ENCODE measurements at places on chromosomes 4 and X. TPM values are rescaled to one million over a fixed set of nuclear protein-coding genes. Genes with fewer than 3 reads are reported as not detected.

DNA sequence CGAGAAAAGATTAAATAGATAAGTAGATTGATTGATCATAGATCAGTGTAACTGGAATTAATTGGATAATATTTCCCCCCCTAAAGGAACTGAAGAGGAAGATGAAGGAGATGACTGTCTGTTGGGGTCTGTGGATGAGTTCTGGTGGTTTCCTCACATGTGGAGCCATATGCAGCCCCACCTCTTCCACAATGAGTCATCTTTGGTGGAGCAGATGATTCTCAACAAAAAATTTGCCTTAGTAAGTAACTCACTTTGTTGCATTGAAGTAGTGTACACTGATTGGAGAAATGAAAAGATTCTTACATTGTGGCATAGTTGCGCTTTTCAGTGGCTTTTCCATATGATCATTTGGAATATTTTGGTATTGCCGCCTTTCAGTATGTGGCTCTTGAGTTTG, 80.4 kb downstream of the NDST3 start:
- no peaks in the 10 kb centered on the region for H3K27me3 ChIP-seq
- no peaks in the 10 kb centered on the region for H3K4me1 ChIP-seq
- DNase-seq = no peak
- no peaks in the 10 kb centered on the region for H3K36me3 ChIP-seq
- H3K4me3 ChIP-seq = no peak overlapping the region
- no peak overlapping the region for H3K27ac ChIP-seq

Gene SOX3
- not detected for polyA plus RNA-seq

Gene GABRA4
- polyA plus RNA-seq = not detected

- H3K4me1 ChIP-seq = no peaks in the 10 kb centered on the region
- no peak overlapping the region for H3K4me3 ChIP-seq
- H3K27ac ChIP-seq = no peak overlapping the region
Measured at GRCh38 chr4:65789805-65790204, 119.5 kb upstream of the EPHA5 start.

DNA sequence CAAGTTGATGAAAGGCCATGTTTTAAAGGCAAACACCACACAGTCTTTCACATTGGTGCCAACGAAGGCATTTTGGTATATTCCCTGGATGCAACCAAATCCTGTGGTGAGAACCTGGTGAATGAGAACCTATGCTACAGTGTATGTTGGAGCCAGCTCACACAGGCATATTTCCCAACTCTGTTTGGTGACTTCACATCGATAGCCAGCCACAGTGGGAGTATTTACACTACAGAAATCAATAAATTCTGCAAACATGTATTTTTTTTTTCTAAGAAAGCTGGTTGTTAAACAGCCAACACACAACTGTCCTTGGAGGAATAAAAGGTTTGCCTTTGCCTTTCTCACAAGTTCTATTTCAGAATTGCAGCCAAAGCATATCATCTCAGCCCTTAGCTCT, 691.0 kb downstream of the GRID2 start:
- no peak overlapping the region for H3K4me3 ChIP-seq
- no peaks in the 10 kb centered on the region for H3K27me3 ChIP-seq
- no peak overlapping the region for H3K27ac ChIP-seq
- no peaks in the 10 kb centered on the region for H3K36me3 ChIP-seq
- no peak for DNase-seq
- H3K4me1 ChIP-seq = no peaks in the 10 kb centered on the region

GRCh38 chr4:39719804-39720580, 22.1 kb downstream of the UBE2K start:
- peaks cover 6% of the 10 kb centered on the region for H3K36me3 ChIP-seq
- H3K27me3 ChIP-seq = no peaks in the 10 kb centered on the region
- DNase-seq = no peak
- H3K27ac ChIP-seq = peak overlapping the region; percentile 4
- H3K4me3 ChIP-seq = no peak overlapping the region

DNA sequence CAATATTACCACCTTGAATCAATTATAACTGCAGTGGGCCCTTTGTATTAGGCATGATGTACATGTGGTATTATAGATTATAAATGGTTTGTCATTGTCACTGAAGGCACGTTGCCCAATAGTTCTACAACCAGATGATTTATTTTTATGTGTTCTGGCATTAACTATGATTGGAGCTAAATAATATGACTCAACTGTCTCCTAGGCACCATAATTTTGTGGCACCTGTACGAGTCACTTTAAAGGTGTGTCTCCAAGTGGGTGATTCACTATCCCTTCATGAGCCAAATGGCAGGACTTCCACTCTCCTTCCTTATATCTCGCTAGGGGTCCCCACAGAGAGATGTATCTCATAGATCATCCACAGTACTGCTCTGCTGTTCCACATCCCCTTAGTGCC, 6.1 kb upstream of the SMPX start:
- H3K27ac ChIP-seq = no peak overlapping the region
- H3K4me1 ChIP-seq = no peaks in the 10 kb centered on the region
- DNase-seq = no peak
- no peak overlapping the region for H3K4me3 ChIP-seq
- H3K27me3 ChIP-seq = no peaks in the 10 kb centered on the region

DNA sequence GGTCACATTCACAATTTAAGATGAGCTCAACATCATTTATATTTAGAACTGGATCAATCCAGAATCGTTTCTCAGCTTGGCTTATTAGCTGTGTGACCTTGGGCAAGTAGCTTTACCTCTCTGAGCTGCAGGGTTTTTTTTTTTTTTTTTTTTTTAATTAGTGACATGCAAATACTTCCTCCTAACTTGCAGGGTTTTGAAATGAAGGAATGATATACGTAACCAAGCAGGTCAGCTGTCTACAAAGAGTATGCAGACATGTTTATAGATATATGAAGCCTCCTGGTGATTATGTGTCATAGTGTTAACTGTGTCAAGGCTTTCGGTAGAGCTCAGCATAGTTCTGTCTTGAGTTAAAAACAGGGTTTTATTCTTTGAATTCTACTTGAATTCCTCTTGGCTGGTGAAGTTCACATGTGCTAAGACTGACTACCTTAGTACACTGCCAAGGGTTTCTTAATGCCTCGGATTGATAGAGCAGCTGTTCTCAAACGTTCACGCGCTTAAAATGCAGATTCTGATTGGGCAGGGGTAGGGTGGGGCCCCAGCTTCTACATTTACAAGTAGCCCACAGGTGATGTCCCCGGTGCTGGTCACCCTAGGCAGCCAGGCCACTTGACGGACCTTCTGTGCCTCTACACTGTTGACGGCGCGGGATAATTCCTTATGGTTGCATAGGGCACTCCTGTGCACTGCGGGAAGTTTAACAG, 654 bp upstream of the STS start:
- no peaks in the 10 kb centered on the region for H3K27me3 ChIP-seq
- no peak for DNase-seq
- peaks cover 23% of the 10 kb centered on the region for H3K4me1 ChIP-seq
- H3K36me3 ChIP-seq = no peaks in the 10 kb centered on the region
- H3K4me3 ChIP-seq = peak overlapping the region; percentile 83
- peak overlapping the region; percentile 94 for H3K27ac ChIP-seq

DNA sequence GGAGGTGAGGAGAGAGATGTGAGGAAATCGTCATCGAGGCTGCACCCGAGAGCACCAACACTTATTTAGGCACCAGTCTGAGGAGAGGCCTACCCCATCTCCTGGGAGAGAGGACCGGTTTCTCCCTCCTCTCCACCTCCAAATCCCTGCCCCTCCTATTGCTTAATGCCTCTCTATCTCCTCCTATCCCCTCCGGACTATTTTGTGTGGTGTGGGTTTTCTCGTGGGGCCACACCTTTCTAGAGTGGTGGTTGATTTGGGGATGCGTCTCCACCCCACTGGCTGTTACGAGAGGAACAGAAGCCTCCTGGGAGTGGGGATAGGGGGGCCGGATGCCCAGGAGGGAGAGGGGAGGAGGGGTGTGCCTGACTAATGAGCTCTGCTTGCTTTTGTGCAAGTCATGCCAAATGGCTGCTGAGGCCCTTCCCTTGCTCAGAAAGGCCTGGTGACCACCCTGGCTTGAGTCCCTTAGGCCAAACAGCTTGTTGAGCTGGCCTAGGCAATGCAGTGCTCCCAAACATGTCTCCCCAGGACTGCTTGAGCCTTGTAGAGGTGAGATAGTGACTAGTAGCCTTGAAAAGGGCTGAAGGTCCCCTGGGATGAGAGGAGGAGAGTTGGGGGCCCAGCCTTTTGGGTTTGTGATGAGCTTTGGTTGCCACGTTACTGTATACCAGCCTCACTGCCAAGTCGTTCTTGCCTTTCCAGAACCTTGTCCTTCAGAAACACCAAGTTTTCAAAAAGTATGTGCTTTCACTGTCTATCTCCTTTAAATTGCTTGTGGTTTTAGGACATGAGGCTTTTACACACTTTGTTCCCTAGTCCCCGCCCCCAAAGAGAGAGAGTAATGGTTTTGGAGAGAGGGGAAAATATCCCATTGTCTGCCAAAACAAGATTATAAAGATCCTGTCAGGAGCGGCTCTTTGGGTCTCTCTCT, 1.2 kb downstream of the MSN start:
- H3K27me3 ChIP-seq = no peaks in the 10 kb centered on the region
- H3K27ac ChIP-seq = peak overlapping the region; percentile 93
- peak; percentile 32 for DNase-seq
- peak overlapping the region; percentile 95 for H3K4me3 ChIP-seq
- peaks cover 44% of the 10 kb centered on the region for H3K4me1 ChIP-seq

- no peak overlapping the region for H3K4me3 ChIP-seq
- no peaks in the 10 kb centered on the region for H3K36me3 ChIP-seq
- DNase-seq = no peak
- H3K4me1 ChIP-seq = no peaks in the 10 kb centered on the region
- H3K27ac ChIP-seq = no peak overlapping the region
- no peaks in the 10 kb centered on the region for H3K27me3 ChIP-seq
Measured at GRCh38 chr4:92433272-92433758, 129.5 kb downstream of the GRID2 start.

- no peak overlapping the region for H3K4me3 ChIP-seq
- no peaks in the 10 kb centered on the region for H3K27me3 ChIP-seq
- no peak for DNase-seq
- no peak overlapping the region for H3K27ac ChIP-seq
- H3K36me3 ChIP-seq = no peaks in the 10 kb centered on the region
Measured at GRCh38 chr4:124139044-124139443, 573.5 kb downstream of the ANKRD50 start.
